ENCODE measurements at places on chromosomes 12 and 14.
A peak's percentile ranks its signal among the peaks of the same experiment; 100 is the strongest.

DNA sequence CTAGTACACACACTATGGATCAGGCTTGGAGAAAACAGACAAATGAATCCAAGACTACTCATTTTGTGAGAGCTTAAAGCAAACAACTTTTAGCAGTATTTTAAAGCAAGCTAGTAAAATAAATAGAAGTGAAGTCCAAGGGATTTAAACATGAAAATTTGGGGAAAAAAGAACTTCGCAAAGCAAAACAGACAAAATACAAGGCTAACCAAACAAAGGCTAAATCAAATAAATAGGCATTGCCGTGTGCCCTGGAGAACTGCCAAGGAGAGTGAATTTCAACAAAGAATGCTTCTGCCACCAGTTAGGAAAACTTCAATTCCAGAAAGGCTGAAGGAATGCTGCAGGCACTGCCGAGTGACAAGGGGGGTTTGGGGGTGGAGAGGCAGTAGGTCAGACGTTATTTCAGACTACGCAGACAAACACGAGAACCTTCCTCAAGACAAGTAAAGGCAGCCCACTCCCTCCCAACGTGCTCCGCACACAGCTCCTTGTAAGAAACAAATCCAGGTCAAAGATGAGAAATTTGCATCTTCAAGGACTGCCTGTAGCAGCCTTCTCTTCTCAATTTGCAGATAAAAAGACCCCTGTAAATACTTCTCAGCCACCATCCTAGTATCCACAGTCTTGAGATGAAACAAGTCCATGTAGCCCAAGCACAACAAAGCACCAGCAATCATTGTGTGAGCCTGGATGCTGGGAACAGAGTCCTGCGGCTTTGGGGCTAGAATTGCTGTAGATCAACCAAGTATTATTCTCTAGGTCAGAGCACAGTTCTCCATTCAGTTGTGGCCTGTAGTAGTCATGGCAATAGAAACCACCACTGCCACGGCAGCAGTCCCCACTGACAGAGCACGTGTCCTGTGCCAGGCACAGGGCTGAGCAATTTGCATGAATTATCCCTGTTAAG lies 43.3 kb downstream of the EFCAB11 start:
- peak; percentile 55 for DNase-seq

DNA sequence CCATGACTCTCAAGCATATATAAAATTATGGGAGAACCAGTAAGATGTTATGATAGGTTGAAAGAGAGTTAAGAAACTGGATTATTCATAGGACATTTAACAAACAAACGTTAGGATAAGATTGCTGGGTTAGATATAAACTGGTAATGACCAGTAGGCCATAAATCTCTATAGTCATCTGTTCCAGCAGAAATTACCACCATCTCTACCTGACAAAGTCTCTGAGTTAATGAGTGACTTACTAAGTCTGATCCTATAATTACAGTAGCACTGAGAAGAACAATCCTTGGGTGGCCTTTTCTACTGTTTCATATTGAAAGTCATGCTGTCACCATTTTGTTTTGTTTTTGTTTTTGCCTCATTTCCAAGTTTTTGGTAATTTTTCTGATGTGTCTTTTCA lies 136.9 kb upstream of the CNOT2 start:
- DNase-seq: no peak

DNA sequence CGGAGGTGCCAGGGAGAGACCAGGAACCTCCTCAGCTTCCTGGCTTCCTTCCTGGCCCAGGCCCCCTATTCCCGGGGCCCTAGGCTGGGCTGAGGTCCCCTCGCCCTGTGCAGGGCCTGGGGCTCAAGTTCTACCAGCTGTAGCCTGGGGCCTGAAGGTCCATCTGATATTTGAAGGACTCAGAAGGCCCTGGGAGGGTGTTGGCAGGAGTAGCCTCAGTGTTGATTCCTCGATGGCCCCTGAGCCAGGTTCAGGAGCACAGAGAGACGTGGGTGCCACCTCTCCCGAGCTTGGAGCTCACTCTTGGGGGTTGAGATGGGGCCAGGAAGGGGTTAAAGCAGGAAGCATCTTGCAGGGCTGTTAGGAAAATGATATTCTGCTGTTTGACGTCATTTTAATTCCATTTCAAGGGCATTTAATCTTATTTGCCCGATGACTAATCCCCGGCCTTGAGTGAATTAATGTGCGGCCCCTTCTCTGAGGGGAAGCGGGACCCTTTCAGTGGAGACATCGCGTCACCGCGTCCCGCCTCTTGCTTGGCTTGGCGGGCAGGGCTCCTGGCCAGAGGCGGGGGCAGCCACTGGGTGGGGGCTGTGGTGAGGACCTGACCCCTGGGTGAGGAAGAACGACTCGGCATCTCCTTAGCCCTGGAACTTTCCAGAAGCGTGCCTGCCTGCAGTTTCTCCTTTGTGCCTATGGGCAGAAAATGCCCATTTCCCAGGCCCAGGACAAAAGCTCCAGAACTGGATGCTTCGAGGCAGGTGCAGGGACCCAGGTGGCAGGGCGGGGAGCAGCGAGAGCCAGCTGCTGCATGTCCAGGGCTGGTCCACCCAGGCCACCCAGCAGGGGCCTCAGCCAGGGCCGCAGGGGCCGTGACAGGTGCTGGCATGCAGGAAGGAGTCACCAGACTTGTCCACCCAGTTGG lies 158.3 kb downstream of the KIF26A start:
- DNase-seq: no peak

DNA sequence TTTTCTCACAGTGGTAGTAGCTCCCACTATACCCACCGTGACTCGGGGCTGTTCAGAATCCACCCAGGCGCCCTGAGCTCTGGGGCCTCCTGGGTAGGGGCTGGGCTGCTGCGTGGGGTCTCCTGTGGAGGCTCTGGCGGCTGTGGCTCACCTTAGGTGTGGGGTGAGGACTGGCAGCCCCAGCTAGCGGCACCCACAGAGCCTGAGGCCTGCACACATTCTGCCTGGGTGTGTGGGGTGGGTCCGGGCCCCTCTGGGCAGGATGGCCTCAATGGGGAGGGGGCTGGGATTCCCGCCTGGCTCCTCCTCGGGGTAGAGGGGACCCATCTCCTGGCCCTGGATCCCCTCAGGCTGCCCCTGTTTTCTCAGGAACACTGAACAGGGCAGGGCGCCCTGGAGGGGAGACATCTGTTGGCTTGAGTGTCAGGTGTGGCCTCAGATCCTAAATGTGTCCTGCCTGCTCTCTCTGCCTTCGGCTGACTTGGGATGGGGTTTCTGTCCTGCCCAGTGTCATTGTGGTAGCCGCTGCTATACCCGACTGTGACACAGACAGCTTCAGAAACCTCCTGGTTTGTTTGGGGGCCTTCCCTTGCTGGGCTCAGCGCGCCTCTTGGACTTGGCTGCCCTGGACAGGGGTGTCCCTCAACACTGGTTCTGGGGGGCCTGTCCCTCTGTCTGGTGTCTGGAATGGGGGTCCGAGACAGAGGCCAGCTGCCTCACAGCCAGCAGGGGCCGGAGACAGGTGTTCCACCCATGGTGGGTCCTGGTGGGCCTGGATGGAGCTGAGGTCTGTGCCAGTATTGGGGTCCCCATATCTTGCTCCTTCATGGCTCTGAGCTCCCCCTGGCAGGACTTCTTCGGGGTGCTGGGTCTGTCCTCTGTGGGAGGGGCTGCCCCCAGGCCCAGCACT lies 354.9 kb downstream of the TMEM121 start:
- peak; percentile 7 for DNase-seq

DNA sequence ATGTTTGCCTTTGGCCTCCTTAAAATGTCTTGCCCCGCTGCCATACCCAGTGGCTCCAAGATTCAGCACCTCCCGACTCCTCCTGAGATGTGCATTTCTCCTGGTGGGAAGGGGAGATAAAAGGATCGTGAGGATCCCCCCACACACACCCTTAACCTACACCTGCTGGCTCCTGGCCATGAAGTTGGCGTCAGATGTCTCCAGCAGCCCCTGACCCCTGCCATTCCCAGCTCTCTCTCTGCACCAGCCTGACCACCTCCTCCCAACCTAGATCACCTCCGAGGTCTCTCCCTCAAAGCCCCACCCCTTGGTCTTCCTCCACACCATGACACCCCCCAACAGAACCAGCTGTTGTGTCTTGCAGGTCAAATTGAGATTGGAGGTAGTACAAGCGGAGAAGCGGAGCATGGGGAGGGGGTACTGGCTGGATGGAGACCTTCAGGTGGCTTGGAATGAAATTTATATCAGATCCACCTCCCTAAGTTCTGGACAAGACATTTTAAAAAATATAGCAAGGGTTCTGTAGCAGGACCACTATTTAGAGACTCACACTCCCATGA lies 151.1 kb upstream of the FKBP4 start:
- DNase-seq: no peak

GRCh38 chr12:26156201-26156871 lies 31.5 kb upstream of the BHLHE41 start:
- no peak for DNase-seq

- DNase-seq: no peak
These were observed 196.3 kb upstream of the PLEKHG7 start for GRCh38 chr12:92506460-92506859.

- no peak for DNase-seq
These were observed 27.7 kb upstream of the ZFP36L1 start for GRCh38 chr14:68820536-68820935.

DNA sequence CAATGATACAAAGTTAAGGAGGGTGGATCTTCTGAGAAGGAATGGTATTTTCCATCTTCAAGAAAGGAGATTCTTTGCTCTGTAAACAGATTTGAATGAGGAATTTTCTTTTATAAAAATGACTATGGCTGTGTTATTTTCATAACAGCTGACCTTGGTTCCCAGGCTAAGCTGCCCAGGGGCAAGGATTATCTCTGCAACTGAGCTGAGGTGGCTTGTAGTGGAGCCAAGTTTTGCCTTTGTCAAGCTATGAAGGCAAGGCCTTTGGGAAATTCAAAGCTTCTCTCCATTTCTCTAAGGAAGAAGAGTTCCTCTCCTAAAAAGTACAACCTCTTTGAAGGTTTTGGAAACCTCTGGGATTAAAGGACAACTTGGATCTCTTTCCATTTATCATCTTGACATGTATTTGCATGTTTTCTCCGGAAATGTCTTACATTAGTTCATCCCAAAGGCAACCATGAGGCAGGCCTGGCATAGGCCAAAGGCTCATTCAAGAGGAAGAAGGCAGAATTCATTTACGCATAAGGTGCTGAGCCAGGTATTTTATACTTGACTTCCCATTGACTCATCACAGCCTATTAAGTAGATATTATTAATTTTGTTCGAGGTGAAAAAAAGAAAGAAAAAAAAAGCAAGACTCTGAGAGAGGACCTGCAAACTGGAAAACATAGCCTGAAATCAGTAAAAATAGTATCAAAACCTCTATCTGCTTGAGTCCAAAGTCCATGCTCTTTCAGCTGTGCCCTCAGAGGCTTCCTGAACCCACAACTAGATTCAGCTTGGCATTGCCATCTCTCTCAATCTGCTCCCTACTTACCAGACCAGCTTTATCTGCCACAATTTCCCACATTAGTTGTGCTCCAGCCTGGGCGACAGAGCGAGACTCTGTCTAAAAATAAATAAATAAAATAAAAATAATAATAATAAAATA lies 24.0 kb upstream of the CKAP4 start:
- DNase-seq: no peak
